ENCODE measurements at places on chromosomes 7 and 10.

- DNase-seq = no peak
Observed at GRCh38 chr10:108861181-108861754, 1062.0 kb downstream of the XPNPEP1 start.

DNA sequence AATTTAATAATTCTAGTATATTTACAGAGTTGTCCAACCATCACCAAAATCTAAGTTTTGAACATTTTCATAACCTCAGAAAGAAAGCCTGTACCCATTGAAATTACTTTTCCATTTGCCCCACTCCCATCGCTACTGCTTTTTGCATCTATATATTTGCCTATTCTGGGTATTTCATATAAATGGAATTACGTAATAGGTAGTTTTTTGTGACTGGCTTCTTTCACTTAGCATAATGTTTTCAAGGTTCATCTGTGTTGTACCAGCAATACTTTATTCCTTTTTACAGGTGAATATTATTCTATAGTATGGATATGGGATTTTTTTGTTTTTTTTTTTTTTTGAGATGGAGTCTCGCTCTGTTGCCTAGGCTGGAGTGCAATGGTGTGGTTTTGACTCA lies 22.6 kb downstream of the KIF11 start:
- no peak for DNase-seq

DNA sequence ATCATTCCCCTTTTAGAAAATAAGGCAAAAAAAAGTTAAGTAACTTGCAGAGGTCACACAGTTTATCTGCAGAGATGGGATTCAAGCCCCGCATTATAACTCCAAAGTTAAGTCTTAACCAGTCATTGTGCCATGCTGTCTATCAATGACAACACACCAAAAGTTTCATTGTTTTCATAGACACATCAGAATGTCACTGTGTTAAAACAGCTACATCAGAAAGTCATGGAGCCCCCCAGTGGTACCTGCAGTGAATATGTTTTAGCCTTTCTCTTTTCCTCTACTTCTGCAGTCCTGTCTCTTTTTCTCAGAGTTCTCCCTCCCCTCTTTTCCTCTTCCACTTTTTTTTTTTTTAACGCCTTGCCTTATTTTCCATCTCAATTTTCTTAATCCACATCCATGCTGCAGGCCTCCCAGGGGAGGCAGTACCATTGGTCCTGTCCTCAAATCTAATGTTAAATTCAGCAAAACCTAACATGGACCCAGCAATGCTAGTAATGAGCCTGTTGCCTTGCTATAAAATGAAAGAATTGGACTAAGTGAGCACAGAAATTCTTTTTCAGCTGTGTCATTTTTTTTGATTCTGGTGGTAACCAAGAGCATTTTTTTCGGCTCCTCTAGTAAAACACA lies 3.8 kb upstream of the NRCAM start:
- peak; percentile 63 for DNase-seq

DNA sequence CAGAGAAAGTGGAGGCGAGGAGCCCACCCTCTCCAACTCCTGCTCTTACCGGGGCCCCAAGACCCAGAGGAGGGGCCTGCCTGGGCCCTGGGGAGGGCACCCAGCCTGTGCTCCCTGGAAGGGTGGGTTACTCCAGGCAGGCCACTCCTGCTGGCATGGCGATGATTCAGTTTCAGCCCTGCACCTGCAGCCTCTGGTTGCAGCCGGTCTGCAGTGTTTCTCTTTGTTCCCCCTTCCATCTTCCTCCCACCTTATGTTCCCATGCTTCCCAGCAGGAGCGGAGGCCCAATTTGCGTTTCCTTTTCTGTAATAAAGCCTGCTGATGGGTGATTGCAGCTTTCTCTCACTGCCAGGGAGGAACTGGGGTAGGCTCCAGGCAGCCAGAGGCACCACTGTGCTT lies 53.2 kb upstream of the FAM20C start:
- DNase-seq = no peak

DNA sequence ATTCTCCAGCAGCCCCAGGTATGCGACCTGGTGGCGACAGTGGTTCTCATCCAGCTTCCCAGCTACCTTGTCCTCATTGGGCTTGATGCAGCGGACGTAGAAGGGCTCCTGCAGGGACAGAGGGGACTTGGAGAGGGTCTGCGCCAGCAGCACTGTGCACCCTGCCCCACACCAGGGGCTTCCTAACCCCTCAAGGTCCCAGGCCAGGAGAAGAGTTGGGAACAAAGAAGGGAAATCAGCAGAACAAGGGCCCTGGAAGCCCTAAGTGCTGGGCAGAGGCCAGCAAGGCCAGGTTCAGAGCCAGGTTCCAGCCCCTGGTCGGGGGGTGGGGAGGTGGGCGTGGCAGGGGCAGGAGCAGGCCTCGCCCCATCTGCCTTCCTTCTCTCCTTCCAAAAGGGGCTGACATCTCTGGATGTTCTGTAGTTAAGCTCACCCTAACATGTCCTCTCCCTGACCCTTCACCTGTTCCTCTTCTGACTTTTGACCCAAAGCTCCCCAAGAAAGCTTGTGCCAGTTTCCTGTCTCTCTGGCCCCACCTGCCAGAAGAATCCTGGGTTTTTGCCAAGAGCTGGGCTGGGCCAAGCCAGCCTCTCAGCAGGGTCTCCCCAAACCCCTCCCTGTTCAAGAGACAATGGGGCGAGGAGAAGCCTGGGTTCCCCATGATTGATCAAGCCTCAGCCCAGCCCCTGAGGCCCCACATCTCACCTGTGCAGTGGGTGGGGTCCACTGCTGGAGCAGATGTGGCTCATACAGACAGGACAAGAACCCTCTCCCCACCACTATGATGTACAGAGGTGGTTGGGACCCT lies 11.9 kb downstream of the MYO1G start:
- no peak for DNase-seq

GRCh38 chr10:35639728-35640401 lies 2.2 kb downstream of the FZD8 start:
- no peak for DNase-seq

DNA sequence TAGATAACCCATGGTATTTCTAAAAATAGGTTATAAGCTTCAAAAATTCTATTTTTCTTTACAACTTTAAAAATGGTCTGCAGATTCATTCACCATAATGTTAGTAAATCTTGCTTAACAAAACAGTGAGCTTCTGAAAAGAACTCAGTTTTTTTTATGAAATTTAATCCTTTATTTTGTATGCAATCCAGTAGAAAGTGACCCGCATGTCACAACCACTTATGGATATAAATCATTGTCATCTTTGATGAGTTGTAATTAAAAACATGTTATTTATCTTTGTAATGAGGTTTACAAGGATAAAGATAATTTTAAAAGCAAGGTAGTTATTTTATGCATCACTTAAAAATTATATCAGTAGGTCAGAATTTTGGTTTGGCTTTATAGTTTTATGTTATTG lies 173.5 kb upstream of the SEMA3A start:
- no peak for DNase-seq

DNA sequence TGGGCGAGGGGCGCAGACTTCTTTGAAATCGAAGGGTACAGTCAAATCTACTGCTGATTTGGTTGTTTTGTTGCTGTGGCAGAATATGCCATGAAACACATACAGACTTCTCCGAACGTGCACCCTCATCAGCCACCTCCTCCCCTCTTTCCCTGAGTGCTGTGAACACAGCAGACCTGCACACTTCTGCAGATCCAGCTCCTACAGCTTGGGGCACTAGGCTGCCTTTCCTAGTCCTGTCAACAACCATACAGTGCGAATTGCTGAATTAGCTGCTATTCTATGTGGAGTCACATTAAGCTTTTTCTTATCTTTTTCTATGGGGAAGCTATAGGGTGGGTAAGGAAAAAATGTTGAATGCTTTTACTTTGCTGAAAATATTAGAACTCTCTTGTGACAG lies 57.5 kb downstream of the COL17A1 start:
- DNase-seq = peak; percentile 59

DNA sequence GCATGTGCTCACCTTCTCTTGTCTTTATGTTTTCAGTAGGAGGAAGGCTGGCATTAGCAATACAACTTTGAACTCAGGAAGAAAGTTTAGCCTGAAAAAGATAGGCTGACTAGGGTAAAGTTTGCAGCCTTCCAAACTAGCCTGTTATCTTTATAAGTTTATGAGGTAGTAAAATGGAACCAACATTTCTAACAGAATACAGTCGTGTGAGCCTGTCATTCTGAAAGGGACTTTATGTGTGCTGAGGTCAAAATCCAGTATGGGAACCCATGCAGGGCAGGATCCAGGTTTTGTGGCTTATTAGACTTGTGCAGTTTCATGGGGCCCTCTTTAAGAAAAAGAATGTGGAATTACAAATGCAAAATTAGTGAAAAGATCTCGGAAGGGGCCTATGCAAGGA lies 201.0 kb upstream of the PRPS1L1 start:
- no peak for DNase-seq

All from A549 (cell line).